ENCODE measurements at places on chromosomes 1 and 21.
A peak's percentile ranks its signal among the peaks of the same experiment; 100 is the strongest.

GRCh38 chr1:181562395-181562794, 79.1 kb downstream of the CACNA1E start:
- no peak for DNase-seq

DNA sequence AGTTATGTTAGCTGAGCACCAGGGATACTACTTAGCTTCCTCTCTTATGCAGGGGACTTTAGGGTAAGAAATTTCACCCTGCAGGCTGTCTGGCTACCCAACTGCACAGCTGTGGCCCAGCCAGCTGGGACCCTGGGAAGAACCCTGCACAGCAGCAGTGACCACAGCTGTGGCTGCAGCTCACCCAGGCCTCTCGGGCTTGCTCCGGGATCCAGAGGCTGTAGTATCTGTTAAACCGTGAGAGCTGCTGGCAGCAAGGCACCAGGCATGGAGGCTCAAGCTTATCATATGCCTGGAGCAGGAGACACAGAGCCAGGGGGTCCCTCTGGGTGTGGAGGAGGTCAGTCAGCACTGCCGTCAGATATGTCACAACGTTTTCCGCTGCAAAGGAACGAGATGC, 40.3 kb downstream of the URB1 start:
- DNase-seq = no peak

DNA sequence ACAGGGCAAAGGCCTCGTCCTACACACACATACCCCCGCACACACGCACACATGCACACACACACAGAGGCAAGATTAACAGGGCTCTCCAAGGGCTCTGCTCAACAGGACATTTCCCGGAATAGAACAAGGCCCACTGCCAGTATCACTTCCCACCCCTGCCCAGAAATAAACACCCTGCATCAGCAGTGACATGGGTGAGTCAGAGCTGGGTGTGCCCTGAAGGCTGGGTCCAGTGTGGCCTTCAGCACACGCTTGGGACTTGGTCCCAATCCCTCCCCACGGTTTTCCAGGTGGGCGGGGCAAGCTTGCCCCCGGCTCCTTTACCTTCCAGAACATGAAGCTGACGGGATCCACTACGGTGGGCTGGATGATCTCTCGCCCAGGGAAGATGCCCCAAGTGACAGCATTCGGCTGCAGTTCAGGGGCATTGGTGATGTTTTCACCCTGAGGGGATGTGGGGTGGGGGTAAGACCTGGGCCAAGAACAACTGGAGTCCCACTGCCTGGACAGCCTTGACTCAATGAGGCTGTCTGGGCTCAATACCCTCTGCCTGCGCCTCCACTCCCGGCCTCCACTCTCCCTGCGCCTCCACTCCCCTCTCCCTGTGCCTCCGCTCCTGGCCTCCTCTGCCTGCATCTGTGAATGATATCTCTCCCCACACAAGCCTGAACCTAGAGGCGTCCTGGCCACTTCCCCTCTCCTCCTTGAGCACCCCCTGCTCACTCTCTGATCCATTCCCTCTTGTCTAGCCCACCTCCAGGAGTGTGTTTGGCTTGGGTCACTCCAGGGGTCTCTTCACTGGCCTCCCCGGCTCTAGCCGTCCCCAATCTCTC, 14.7 kb downstream of the MTHFR start:
- DNase-seq = no peak

GRCh38 chr1:160709715-160710114, 1.9 kb downstream of the CD48 start:
- no peak for DNase-seq

GRCh38 chr1:47106792-47107191, 30.4 kb upstream of the CYP4A22 start:
- DNase-seq = no peak

DNA sequence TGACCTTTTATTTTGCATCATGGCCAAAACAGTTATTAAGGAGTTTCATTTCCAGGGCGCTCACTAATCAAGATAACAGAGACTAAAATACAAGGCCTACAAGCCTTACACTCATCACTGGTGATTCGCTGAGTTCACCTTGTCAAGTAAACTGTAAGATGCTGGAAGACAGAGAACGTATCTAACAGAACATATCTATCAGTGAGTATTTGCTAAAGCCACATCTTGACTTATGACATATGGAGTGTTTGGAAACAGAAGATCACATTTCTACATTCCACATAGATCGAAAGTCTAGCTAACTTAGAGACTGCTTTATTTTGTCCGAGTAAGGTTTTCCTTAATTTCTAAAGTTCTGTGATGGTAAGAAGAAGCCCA, 506.5 kb downstream of the SMYD3 start:
- no peak for DNase-seq

GRCh38 chr1:150561254-150561973, 12.2 kb downstream of the ADAMTSL4 start:
- no peak for DNase-seq

GRCh38 chr1:110870721-110871388, 2.1 kb upstream of the CD53 start:
- DNase-seq = no peak

DNA sequence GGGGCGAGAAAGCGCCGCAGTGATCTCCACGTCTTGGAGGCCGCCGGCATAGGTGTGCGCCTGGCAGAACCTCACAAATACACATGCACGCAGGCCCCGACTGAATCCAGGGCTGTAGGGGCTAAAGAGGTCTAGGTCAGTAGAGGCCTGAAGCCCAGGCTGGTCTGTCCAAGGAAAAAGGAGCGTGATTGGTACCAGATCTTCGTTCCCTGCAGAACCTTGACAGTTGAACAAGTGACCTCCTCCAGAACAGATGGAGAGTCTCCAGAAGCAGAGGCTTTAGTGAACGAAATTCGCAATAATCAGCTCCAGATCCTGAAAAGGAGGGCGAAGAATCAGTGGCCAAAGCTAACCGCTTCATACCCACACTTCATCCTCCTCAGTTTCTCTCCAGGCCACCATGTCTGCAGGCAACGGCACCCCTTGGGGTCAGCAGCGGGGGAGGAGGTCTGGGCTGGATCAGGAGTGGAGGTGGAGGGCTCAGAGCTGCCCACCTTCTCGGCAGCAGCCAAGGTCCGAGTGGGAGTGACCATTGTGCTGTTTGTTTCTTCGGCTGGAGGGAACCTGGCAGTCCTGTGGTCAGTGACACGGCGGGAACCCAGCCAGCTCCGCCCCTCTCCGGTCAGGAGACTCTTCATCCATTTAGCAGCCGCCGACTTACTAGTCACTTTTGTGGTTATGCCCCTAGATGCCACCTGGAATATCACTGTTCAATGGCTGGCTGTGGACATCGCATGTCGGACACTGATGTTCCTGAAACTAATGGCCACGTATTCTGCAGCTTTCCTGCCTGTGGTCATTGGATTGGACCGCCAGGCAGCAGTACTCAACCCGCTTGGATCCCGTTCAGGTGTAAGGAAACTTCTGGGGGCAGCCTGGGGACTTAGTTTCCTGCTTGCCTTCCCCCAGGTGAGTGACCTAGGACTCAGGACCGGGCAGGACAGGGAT, 749 bp upstream of the PEX11B start:
- DNase-seq = no peak

DNA sequence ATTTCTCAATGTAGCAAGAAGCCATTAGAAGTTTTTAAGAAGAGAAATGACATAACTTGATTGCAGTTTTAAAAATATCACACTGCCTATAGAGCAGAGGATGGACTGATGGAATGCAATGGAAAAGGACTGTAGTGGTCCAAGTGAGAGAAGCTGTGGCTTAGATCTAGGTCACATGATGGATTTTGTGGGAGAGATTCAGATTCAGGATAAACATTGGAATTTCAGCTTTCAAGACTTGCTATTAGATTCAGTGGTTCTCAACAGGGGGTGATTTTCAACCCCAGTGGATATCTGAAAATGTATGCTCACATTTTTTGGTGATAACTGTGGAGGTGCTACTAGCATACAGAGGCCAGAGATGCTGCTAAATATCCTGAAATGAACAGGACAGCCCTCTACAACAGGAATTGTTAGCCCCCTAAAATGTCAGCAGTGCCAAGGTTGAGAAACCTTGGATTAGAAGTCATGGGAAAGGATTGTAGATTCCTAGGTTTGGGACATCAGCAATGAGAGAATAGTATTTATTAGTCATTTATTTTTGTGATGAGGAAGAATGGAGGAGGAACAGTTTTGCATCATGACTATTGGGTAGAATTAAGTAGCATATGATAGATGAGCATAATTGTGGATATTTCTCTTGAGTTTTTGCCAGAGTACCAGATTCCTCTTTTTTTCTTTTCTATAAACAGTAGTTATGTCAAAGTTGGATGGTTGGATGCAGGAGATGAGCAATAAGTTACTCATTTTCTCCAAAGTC, 30.1 kb upstream of the KCNK2 start:
- no peak for DNase-seq

GRCh38 chr1:8652467-8653046, 164.9 kb downstream of the RERE start:
- no peak for DNase-seq

GRCh38 chr1:203673550-203674411, 47.1 kb downstream of the ATP2B4 start:
- DNase-seq = peak; percentile 35

GRCh38 chr1:91515994-91516393, 15.3 kb downstream of the CDC7 start:
- DNase-seq = no peak

DNA sequence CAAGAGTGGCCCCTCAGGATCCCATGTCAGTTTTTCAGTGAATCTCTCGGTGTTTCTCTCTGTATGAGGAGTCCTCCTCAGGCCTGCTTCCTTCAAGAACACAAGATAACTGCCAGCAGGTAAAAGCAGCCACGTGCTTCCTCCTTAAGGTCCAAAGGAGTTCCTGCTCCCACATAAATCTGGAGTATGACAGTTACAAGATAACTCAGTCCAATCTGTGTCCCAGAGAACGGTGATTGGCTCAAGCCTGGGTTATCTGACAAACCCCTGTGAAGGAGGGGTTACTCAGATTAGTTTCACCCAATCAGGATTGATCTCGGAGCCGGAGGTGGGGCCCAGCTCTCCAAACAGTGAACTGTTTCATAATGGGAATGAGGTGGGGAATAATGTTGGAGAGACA, 5.8 kb upstream of the ANKRD13C start:
- no peak for DNase-seq

DNA sequence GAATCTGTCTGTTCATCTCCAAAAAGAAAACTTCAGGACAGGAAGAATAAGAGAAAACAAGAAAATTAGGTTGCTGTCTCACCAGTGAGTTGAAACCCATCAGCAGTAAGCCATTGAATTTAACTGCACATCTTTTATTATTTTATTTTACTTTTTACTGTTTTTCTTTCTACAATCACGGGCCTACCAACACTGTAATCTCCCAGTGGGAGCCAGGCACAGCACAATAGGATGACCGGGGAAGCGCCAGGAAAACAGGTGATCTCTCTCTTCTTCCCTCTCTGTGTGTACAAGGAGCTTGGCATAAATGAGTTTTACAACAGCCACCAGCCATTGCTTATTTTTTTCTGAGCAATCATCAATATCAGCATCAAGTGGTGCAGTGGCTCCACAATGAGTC, 113.1 kb upstream of the ESRRG start:
- no peak for DNase-seq

DNA sequence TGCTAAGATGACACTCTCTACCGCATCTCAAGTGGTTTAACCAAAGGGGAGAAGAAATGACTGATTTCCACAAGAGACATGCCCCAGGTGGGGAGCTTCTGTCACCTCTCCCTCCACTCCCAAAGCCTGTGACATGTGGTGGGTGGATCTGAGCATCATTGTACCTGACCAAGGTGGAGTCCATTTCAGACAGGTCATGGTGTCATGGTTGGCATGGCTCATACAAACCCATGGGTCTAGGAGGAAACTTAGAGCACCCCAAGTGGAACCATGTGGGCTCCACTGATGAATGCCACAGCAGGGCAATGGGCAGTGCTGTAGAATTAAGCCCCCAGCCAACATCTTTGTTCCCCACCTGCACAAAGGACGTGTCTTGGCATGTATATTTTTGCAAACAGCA, 131.5 kb upstream of the EDN2 start:
- DNase-seq = no peak

DNA sequence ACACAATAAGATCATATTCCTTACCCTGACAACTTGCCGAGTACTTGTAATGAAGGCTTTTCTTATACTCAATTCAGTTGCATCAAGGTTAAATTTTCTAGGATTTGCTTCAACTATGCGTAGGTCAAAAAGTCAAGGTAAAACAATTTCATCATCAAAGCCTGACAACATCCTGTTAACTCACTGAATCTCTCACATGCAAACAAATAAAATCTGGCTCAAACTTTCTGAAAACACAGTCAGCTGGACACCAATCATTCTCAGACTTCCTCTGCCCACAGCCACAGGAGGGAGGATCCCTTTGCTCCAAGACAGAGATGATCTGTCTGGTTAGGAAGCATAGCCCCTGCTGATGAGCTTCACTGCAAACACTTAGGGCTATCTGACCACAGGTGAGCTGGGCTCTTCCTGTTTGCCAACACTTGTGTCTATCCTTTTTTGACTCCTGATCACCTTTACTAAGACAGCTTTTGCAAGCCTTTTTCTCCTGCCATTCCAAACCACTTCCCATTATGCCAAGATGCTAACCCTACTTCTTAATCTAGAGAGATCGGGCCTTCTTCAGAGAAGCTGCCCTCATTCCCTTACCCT, 20.0 kb downstream of the STX6 start:
- DNase-seq = no peak

DNA sequence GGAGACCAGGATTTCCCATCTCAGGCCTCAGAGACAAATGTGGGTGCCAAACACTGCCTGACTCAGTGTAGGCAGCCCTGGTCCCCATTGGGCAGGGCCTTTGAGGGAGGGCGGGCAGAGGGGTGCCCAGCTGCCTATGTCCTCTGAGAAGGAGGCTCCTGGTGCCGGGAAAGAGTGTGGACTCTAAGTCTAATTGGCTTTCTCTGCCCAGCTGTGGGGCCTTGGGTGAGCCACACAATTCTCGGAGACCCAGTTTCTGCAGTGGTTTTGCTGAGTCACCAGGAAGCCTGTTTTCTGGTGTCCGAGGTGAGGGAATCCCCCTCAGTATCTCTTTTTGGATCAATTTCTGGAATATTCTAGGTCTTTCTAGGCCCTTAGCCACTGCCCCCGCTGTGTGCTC, 35.3 kb upstream of the ACTL8 start:
- no peak for DNase-seq

GRCh38 chr1:35553851-35554250, 3.4 kb downstream of the KIAA0319L start:
- DNase-seq = no peak

- no peak for DNase-seq
Observed at GRCh38 chr1:181445436-181445835, 37.9 kb upstream of the CACNA1E start.
